ENCODE measurements at places on chromosomes 5 and 9. TPM values are rescaled to one million over a fixed set of nuclear protein-coding genes. Genes with fewer than 3 reads are reported as not detected.

DNA sequence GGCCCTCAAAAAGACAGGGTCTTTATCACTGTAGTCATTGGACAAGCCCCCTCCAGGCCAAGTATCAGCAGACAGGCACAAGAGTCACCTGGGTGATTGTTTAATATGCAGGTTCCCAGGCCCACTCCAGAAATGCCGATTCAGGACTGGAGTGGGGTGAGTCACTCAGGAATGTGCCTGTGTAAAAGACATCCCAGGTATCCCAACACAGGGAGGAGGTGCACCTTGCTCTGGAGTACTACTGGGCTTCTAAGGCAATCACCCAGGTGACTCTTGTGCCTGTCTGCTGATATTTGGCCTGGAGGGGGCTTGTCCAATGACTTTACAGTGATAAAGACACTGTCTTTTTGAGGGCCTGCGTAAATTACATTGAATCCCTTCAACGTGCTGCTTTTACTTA lies 40.6 kb downstream of the ACTL7B start:
- H3K27ac ChIP-seq: no peak overlapping the region
- no peak for DNase-seq
- peaks cover 25% of the 10 kb centered on the region for H3K4me1 ChIP-seq
- no peaks in the 10 kb centered on the region for H3K27me3 ChIP-seq

- H3K4me3 ChIP-seq: no peak overlapping the region
- no peaks in the 10 kb centered on the region for H3K27me3 ChIP-seq
- peaks cover 7% of the 10 kb centered on the region for H3K4me1 ChIP-seq
- no peak for DNase-seq
- no peaks in the 10 kb centered on the region for H3K36me3 ChIP-seq
These were observed 6.0 kb downstream of the STOM start for GRCh38 chr9:121364077-121364476.

ZNF879 gene
- 13.2 TPM for total RNA-seq

RGS7BP gene
- total RNA-seq: not detected

RGS3 gene
- 12.3 TPM for total RNA-seq

SLC25A2 gene
- total RNA-seq: 3.6 TPM

ZFP37 gene
- 3.6 TPM for total RNA-seq

DNA sequence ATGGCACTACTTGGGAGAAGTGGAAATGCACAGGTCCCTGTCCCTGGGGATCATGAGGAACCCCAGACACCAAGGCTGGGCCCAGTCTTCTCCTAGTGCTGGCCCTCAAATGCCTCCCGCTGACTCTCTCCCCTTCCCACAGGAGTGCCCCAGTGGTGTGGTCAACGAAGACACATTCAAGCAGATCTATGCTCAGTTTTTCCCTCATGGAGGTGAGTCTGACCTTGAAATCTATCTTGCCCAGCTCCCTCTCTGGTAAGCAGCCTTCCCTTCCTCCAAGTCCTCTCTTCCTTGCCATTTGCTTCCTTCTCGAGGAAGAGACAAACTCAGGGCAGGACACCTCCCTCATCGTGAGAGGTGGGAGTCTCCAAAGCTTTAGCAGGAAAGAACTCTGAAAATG lies 63.3 kb upstream of the GABRP start:
- H3K4me3 ChIP-seq: no peak overlapping the region
- no peaks in the 10 kb centered on the region for H3K4me1 ChIP-seq
- H3K27ac ChIP-seq: no peak overlapping the region
- no peaks in the 10 kb centered on the region for H3K27me3 ChIP-seq
- DNase-seq: no peak
- H3K36me3 ChIP-seq: no peaks in the 10 kb centered on the region

DNA sequence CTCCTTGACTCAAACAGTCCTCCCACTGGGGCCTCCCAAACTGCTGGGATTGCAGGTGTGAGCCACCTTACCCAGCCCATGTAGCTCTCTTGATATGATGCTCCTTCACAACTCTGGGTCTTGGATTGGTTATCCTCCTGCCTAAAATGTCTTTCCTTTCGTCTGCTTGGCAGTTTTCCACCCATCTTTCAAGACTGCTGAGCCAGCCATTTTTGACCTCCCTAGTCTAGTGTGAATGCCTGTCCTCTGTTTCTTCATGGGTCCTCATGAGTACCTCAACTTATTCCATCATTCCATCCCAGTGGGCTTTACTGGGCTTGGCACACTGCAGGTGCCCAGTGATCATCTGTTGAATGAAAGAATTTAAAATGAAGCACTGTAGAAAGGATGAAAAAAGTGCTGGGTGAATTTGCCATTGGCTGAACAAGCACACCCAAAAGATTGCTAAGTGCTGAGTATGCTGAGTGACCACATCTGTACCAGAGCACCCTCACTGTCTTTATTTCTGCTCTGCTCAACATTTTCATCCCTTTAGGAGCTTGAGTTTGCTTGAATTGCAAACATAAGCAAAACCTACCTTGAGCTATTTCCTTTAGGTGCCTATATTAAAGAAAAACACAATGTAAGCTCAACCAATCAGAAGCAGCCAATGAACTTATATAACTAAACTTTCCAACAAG lies 84.8 kb upstream of the FAM169A start:
- H3K27ac ChIP-seq: no peak overlapping the region
- no peaks in the 10 kb centered on the region for H3K36me3 ChIP-seq
- H3K4me3 ChIP-seq: no peak overlapping the region
- H3K27me3 ChIP-seq: no peaks in the 10 kb centered on the region

ZNF346 gene
- 38.4 TPM for total RNA-seq

EIF4E1B gene
- not detected for total RNA-seq

DNA sequence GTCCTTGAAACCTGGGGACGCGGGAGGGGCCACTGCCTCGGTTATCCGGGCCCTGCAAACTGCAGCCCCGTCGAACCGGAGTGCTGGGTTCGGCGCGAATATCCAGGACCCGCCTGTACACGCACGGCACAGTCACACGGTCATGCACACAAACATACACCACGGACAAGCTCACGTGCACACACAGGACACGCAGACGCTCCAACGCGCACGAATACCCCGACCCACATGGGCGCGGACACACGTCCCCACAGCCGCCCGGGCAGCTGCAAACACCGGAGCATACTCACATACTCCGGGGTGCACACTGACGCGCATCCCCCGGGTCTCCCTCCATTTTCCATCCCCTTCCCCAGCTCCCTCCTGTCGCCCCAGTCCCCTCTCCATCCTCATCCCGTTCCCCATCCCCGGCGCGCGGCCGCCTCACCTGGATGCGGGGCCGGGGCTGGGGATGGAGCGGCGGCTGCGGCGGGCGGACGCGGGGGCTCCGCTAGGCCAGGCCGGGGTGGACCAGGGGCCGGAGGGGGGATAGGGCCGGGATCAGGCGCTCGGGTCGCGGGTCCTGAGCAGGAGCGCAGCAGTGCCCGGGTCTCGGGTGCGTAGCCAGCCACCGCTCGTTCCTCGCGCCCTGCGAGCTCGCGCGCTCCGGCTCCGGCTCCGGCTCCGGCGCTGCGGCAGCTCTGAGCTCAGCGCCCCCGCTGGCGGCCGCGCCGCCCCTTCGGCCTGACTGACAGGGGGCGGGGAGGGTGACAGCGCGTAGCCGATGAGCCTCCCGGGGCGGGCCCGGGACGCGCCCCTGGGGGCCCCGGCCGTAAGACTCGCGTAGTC lies at the start of the genes EIF4E1B and SNCB:
Gene EIF4E1B, plus strand, starts transcription at position 823 of the 828 bp plus-strand sequence. CDS start 12,113 bp downstream, outside the sequence.
Gene SNCB, minus strand, starts transcription at position 682 of the 828 bp plus-strand sequence. CDS start 880 bp downstream, outside the sequence.
- H3K4me1 ChIP-seq: peaks cover 65% of the 10 kb centered on the region
- H3K27ac ChIP-seq: no peak within 1 kb of the TSS
- peaks cover 39% of the 10 kb centered on the region for H3K27me3 ChIP-seq

UBTD2 gene
- 10.6 TPM for total RNA-seq

Data from B cell (primary cell).